ENCODE measurements at places on chromosomes 12 and 14. TPM values are rescaled to one million over a fixed set of nuclear protein-coding genes. Genes with fewer than 3 reads are reported as not detected.

DNA sequence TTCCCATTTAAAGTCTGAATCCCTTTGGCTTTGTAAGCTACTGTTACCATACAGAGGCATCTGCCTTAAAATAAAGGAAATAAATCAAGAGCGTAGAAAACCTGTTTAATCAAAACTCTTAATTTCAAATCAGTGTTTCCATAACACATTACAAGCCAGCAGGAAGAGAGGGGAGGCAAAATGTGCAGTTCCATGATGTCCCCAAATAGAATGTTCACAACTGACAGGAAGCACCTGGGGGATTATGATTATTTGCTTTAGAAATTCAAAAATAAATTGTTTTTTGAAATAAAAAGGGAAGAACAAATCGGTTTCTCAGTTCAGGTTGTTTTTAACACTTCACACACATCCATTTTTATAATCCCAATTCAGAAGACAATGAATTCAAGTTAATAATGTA is 21.4 kb downstream of the SOCS2 start:
- DNase-seq, result no peak

- no peak for DNase-seq
Observed at GRCh38 chr12:56521209-56521589, 421 bp upstream of the RBMS2 start.

ADCY4 gene
- total RNA-seq, result 36.0 TPM

GRCh38 chr14:89160437-89160836 is 256.6 kb downstream of the FOXN3 start:
- DNase-seq, result no peak

GRCh38 chr14:45253754-45254310 is 830 bp upstream of the MIS18BP1 start:
- DNase-seq, result peak; percentile 81

OASL gene
- 0.42 TPM for total RNA-seq

- DNase-seq, result no peak
Observed at GRCh38 chr12:94504386-94504785, 44.7 kb upstream of the CEP83 start.

DNA sequence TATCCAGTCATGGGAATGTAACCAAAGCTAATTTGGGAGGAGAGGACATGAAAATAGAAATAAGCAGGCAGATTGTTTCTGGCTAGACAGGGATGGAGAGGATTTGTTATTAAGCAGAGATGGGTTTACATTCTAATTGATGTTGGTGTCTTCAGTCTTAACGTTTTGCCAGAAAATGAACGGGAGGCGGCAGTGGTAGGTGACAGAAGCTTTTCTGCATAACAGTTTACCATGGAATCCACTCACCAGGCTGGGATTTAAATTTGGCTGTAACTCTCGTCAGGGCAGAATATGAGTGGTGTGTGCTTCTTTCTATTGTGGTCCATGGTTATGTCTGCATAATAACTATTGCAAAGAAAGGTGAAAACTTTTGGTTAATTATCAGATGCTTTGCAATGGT is 50.2 kb upstream of the OTX2 start:
- DNase-seq, result no peak

RAD51AP1 gene
- total RNA-seq, result 1.0 TPM

GRCh38 chr12:123253641-123254459 is 17.8 kb downstream of the CDK2AP1 start:
- peak; percentile 85 for DNase-seq

SDR9C7 gene
- 0.14 TPM for total RNA-seq

GRCh38 chr12:12018454-12018853 is 52.3 kb upstream of the BCL2L14 start:
- no peak for DNase-seq

GRCh38 chr12:102043928-102044327 is 17.9 kb downstream of the WASHC3 start:
- DNase-seq, result no peak

DNA sequence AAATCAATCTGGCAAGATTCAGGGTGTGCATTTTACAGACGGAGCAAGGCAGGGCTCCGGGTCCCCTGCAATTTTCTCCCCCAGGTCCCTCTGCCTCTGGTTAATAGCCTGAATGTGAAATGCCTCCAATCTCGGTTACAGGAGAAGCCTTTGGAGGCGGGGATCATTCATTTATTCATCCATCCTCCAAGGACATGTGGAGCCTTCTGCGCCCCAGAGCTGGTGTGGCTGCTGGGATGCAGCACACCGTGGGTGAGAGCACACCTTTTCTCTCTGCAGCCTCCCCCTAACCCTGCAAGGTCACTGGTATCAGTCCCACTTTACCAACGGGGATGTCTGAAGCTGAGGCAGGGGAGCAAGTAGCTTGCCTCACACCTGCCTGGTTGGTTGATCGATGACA is 35.4 kb downstream of the CMKLR1 start:
- DNase-seq, result peak; percentile 49

AVPR1A gene
- total RNA-seq, result 4.0 TPM

CCDC60 gene
- not detected for total RNA-seq

DNA sequence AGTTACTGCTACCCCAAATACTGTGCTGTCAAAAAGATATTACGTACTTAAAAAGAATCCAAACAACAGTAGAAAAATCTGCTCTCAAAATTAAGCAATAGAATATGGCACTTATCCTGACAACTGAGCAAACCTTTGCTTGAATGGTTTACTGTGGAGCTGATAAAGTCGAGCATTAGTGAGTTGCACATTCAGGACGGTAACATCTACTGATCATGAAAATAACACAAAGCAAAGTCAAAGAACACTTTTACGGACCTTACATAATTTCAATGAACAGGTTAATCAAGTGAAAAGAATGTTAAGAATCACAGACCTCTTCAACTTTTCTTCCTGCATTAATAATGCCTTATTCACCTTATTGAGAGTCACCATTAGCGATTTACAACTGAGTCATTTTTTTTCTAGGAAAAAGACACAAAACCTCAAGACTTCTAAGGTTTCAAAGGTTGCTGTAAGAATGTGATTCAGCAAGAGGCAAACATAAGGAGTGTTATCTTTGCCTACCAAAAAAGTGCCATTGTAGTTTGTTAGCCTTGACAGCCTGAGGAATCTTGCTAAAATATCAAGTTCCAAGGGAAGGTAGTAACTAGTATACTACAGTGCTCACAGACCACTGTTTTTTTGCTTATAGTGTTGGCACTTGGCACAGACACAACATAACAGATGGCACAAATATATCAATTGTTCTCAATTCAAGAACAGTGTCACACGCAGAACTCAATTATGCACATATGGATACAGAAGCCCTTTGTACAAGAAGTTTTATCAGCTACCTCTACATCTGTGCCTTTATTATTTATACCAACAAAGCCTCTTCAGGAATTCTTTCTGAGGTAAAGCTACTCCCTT is 334.2 kb upstream of the RPL10L start:
- DNase-seq, result no peak

PIANP gene
- total RNA-seq, result 0.69 TPM

- DNase-seq, result peak; percentile 79
Observed at GRCh38 chr14:101505236-101505970, 55.9 kb upstream of the DIO3 start.

DNA sequence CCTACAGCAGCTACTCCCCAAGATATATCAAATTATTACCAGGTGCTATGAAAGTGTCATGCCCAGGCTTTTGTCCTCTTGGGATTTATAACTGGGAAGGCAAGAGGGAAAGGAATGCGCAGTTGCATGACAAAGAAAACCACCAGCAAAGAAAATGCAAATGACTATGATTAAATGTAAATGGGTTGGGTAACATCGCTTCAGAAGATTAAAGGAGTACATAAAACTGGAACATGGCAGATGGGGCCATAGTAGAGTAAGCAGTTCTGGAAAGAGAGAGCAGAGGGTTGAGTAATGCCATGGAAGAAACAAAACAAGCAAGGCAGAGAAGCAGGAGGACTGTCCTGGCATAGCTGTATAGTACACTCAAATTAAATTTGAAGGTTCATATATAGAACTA is 493.1 kb downstream of the NOVA1 start:
- DNase-seq, result no peak
